ENCODE measurements at places on chromosomes 2 and 18. TPM values are rescaled to one million over a fixed set of nuclear protein-coding genes. Genes with fewer than 3 reads are reported as not detected.

DNA sequence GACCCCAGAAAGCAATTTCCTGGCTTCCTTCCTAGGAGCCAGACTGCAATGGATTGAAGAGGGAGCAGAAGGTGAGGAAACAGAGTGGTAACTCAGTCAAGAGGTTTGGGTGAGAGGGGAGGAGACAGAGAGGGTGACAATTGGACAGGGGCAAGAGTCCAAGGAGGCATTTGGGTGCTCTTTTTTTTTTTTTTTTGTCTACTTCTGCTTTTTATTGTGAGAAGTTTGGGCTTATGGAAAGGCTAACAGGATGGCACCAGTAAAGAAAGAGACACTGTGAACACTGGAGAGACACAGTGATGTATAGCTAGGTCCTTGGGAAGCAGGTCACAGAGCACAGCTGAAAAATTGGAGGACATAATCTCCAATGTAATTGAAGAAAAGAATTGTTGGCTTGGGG lies 25.0 kb downstream of the CYBRD1 start:
- no peaks in the 10 kb centered on the region for H3K36me3 ChIP-seq
- no peak overlapping the region for H3K4me3 ChIP-seq
- DNase-seq = no peak
- H3K4me1 ChIP-seq = no peaks in the 10 kb centered on the region
- peaks cover 3% of the 10 kb centered on the region for H3K27me3 ChIP-seq

The IL36G gene
- total RNA-seq = not detected

DNA sequence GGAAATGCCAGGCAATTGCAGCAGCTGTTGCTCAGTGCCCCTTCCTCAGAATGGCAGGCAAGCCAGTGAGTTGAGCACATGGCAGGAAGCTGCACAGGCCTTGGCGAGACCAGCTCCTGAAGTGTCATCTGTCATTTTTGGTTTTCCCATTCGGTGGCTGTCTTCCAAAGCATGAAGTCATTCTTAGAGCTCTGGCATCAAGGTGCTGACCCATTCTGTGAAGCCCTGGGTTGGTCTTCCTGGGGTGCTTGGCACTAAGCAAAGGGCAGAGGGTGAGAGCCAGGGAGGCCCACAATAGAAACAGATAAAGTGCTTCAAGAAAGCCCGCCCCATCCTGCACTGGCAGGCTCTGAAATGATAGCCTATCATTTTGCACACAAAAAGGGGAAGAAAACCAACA lies 150.5 kb downstream of the VAPA start:
- no peak overlapping the region for H3K27ac ChIP-seq
- H3K36me3 ChIP-seq = no peaks in the 10 kb centered on the region
- H3K27me3 ChIP-seq = peaks cover 1% of the 10 kb centered on the region
- H3K4me1 ChIP-seq = no peaks in the 10 kb centered on the region

The FAP gene
- not detected for total RNA-seq

The SULT1C2 gene
- total RNA-seq = not detected

DNA sequence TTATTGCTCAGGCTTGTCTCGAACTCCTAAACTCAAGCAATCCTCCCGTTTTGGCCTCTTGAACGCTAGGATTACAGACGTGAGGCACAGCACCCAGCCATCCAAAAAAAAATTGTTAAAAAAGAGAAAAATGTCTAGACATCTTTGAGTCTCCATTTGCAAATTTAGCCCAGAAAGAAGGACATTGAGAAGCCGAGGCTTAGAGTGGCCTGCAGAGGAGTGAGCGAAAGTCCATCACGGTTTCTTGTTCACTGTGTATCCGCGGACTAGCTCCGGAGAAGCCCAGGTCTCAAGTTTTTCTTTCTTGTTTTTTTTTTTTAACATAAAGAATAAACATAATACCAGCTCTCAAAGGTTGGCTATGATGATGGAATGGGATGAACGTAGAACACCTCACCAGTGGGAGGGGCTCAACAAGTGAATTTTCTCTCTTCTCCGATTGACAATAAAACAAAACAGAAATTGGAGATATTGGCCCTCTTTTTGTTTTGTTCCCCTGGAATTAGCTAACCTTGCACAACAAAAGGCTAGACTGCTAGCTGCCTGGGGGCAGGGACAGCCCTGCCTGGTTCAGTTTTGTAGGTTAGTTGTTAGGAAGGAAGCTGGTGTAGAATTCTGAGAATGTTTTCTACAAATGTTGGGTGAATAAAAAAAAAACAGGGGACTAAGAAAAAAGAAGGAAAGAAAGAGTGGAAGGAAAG lies 163.4 kb downstream of the MYCN start:
- no peaks in the 10 kb centered on the region for H3K4me1 ChIP-seq
- H3K4me3 ChIP-seq = no peak overlapping the region
- DNase-seq = no peak
- H3K27me3 ChIP-seq = no peaks in the 10 kb centered on the region

DNA sequence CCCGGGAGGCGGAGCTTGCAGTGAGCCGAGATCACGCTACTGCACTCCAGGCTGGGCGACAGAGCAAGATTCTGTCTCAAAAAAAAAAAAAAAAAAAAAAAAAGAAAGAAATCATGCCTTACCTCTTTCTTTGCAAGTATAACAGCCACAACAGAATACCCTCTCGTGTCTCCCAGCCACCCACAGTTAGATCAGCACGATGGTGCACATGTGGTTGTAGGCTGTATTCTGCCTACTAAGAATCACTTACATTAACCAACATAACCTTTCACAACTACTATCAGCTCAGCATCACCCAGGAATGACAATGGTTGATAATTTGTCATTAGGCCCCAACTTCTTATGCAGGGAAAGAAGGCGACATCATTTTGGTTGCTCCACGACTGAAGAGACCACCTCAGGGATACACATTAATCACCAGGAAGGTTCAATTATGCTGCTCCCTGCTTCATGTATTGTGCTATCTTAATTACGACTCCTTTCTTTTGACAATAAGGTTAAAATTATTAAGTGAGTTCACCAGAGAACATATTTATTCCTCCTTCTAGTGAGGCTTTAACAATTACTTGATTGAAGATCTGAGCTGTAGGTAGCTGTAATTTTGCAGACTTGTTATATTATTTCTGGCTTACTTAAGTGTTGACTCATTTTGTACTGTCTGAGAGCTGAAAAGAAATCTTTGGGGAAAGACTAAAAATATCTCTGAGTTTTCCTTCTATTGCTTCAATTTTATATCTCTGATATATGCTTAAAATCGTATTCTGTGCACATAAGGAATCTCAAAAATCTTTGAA lies 120.1 kb downstream of the LRP1B start:
- no peak for DNase-seq
- no peaks in the 10 kb centered on the region for H3K36me3 ChIP-seq
- no peaks in the 10 kb centered on the region for H3K27me3 ChIP-seq

The MAP4K4 gene
- 27.3 TPM for total RNA-seq

DNA sequence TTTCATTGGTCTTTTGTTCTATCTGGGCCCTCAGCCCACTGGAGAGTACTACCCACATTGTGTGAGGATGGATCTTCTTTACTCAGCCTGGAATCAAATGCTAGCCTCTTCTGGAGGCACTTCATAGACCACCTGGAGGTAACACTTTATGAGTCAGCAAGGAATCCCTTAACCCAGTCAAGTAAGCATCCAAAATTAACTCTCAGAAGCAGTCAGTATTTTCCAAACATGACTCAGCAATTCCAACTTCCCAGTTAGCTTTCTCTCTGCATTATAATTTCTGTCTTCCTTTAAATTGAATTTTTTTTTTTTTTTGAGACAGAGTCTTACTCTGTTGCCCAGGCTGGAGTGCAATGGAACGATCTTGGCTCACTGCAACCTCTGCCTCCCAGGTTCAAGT lies 142.7 kb downstream of the ACKR3 start:
- H3K36me3 ChIP-seq = no peaks in the 10 kb centered on the region
- no peak overlapping the region for H3K27ac ChIP-seq
- no peak overlapping the region for H3K4me3 ChIP-seq
- peaks cover 13% of the 10 kb centered on the region for H3K27me3 ChIP-seq
- no peak for DNase-seq

The SOX11 gene
- not detected for total RNA-seq

The C2orf15 gene
- 1.4 TPM for total RNA-seq

DNA sequence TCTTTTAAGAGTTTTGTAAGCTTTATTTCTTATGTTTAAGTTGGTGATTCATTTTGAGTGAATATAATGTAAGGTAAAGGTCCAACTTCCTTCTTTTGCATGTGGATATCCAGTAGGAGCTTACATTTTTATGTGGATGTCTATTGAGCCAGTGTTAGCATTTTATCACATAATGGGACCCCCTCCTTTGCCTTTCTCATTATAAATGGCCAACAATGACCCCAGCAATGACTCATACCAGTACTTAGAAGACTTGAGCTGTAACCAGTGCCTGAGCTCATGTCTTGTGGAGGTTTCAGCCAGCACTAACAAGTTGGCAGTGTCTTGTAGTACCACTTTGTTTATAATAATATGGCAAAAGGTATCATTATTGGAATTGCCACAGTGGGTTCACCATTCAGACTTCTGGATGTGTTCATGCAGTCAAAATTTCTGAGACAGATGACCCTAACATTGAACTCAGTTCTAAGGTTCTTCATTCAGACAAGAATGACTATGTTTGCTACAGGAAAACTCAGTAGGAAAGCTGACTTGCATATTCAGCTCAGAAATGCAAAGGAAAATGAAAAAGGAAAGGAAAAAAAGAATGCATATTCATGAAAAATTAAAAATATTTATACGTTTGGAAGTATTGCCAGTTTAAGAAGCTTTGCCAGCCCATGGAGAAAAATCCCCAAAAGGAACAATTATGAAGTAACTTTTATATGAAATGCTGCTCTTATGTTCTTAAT lies 41.0 kb downstream of the CDKL4 start:
- H3K36me3 ChIP-seq = no peaks in the 10 kb centered on the region
- peak; percentile 32 for DNase-seq
- H3K4me3 ChIP-seq = no peak overlapping the region
- H3K27me3 ChIP-seq = no peaks in the 10 kb centered on the region

DNA sequence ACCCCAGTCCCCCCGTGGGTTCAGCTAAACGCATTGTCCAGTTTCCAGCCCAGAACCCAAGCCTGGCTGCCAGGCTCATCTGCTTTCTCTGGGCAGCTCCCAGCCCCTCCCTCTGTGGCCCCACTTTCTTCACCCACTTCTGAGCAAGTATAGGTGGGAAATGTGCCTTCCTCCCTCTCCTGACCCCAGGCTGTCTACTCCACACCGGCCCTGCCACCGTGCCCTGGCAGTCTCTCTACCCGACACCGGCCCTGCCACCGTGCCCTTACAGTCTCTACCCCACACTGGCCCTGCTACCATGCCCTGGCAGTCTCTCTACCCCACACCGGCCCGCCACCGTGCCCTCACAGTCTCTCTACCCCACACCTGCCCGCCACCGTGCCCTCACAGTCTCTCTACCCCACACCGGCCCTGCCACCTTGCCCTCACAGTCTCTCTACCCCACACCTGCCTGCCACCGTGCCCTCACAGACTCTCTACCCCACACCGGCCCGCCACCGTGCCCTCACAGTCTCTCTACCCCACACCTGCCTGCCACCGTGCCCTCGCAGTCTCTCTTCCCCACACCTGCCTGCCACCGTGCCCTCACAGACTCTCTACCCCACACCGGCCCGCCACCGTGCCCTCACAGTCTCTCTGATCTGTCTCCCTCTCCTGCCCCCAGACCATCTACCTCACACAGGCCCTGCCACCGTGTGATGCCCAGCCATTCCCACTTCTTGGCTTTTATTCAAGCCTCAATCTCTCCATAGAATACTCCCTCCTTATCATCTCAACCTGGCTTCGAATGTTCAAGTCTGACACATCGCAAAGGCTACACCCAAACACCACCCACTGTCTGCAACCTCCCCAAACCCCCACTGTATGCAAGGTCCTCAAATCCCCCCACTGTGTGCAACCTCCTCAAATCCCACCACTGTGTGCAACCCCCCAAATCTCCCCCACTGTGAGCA lies 108.9 kb downstream of the TPO start:
- H3K27me3 ChIP-seq = no peaks in the 10 kb centered on the region
- peaks cover 19% of the 10 kb centered on the region for H3K4me1 ChIP-seq
- no peaks in the 10 kb centered on the region for H3K36me3 ChIP-seq
- no peak overlapping the region for H3K27ac ChIP-seq
- H3K4me3 ChIP-seq = no peak overlapping the region

DNA sequence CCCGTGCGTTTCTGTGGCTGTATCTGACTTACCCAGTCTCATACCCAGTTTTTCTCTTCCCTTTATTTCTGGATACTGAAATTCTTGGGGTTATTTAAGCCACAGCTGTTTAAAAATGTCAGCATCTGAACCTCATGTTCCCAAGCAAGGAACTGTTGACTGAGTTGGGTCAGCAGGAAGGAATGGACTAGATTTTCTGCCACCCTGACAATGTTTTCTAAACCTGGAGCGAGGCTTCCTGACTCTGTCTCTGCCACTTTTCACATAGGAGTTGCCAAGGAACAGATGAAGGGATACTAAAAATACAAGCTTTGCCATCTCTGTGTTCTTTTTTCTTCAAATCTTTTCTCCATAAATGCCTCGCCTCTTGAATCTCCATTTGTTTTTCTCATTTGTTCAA lies 29.0 kb upstream of the SCYGR1 start:
- no peaks in the 10 kb centered on the region for H3K27me3 ChIP-seq
- peaks cover 39% of the 10 kb centered on the region for H3K4me1 ChIP-seq

DNA sequence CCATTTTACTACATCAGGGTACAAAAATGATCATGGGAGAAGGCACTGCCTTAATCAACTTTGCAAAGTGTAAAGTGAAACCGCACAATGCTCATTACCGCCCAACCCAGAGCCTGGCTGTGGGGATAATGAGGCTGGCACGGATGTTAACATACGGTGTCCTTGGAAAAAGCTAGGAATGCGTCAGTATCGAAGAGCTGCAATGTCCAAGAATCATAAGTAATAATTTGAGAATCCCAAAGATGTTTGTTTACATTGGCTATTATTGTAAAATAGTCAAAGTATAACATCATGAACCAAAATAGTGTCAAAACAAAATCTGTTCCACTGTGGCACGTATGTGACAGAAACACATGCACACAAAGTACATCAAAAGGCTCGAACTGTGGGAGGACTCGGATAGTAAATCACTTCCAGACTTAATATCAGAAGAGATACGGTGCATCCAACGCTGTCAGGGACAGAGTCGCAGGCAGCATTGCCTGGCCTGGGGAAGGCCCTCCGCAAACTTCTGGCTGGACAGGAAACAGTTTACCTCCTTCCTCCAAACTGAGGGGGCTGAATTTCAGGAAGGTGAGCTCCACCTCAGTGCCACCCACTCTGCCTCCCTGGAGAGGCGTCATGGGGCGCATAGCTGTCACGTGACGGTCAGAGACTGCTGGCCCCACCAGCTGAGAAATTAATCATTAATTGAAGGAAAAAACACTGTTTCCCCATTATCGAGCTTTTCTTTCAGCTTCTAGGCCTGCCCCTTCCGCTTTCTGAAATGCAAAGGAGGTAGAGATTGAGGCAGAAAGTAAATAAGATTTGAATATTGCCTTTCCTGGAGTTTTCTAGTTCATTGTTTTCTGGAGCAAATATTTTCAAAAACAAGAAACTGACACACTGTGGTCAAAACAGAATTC lies 1.8 kb upstream of the ID2 start:
- peaks cover 39% of the 10 kb centered on the region for H3K4me1 ChIP-seq
- no peak for DNase-seq
- H3K27me3 ChIP-seq = peaks cover 24% of the 10 kb centered on the region
- peak overlapping the region; percentile 76 for H3K27ac ChIP-seq
- H3K4me3 ChIP-seq = peak overlapping the region; percentile 95

- peak overlapping the region; percentile 86 for H3K27ac ChIP-seq
- H3K4me1 ChIP-seq = peaks cover 56% of the 10 kb centered on the region
- DNase-seq = no peak
- no peaks in the 10 kb centered on the region for H3K27me3 ChIP-seq
Measured at GRCh38 chr2:64101141-64101591, 43.1 kb downstream of the PELI1 start.

The UGT1A5 gene
- total RNA-seq = not detected

- H3K27ac ChIP-seq = no peak overlapping the region
- no peaks in the 10 kb centered on the region for H3K36me3 ChIP-seq
- H3K4me1 ChIP-seq = no peaks in the 10 kb centered on the region
Measured at GRCh38 chr18:26956863-26957262, 91.4 kb upstream of the AQP4 start.
